ENCODE measurements at places on chromosomes 16 and 17.
A peak's percentile ranks its signal among the peaks of the same experiment; 100 is the strongest.

GRCh38 chr17:2051061-2051932 is 3.6 kb upstream of the HIC1 start:
- DNase-seq, result peak; percentile 54

DNA sequence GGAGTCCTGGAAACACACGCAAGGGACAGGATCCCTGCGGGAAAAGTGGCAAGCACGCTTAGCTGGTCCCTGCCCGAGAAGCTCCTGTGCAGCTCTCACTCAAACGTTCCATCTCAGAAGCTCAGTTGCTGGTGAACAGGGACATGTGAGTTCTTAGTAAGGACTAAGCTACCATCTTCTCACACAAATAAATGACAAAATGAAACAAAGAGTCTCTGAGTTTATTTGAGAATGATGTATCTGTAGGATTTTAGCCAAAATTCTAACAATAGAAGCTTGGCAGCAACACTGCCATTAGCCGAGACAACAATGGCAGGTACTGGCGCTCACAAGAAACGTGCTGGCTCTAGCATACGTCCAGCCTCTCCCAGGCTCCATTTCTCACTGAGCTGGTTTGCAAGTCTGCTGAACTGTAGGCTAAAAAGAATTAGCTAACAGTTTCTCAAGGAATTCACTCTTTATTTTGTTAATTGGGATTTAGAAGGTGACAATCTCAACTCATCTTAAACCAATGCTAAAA is 90.2 kb downstream of the VPS53 start:
- DNase-seq, result no peak

DNA sequence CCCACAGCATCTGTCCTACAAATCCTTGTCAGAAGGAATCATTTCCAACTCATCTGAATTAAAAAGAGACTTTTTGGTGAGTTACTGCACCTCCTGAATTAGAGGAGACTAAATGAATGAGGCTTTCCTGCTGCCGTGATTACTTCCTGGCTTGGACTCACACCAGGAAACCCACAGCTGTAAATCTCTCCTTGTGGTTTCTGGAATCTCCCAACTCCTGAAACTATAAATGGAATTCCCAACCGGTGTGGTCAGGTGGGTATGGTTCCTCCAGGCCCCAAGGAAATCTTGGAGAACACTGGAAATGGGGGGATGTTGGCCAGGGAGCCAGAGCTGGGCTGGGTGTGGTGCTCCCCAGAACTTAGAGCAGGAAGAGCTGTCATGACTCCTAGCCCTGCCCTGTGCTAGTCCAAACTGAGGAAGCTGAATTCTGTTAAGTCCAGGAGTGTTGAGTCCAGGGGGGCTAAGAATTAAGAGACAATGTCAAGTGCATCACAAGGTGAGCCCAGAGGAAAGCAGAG is 216.4 kb downstream of the GSG1L start:
- no peak for DNase-seq

DNA sequence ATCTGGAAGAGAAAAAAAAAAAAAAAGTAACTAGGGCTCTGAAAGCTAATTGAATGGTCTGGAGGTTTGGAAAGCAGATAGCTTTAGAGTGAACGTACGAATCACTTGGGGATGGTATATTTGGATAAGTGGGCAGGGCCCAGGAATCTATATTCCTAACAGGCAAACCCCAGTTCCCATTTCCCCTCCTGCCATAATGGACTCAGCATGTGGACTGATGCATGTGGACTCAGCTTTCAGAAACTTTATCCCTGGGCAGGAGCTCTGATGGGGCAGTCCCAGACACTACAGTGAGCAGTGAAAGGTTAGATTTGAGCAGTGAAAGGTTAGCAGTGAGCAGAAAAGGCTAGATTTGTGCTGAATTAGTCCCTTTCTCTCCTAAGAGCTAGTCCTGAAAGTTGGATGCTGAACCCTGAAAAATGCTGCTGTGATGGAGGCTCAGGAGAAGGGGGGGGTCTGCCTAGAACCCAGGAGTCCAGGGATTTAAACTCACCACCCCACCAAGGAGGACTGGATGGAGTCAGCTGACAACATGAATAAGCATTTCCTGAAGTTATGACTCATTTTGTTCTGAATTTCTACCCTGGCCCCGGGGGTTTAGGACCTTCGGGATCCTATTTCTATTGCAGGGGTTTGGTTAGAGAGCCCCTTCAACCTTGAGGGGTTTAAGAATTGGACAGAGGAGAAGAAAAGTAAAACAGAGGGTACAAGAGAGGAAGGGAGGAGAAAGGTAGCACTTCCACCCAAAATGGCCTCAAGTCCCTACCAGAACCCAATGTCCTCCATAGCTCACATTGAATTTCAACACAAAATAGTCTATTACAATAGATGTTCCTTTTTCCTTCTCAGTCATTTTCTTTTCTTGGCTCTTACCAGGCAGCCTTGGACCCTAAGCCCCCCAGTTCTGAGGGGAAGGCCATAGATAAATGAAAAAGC is 10.3 kb upstream of the FZD2 start:
- DNase-seq, result peak; percentile 48

GRCh38 chr16:54287131-54288029 is 793 bp upstream of the IRX3 start:
- DNase-seq, result no peak

GRCh38 chr17:39563476-39563875 is 44.2 kb downstream of the NEUROD2 start:
- no peak for DNase-seq

- DNase-seq, result no peak
These were observed 41.5 kb downstream of the CYB5B start for GRCh38 chr16:69465881-69466280.

GRCh38 chr16:8935989-8936388 is 27.7 kb downstream of the USP7 start:
- DNase-seq, result no peak
